M059J (cell line): ENCODE measurements at places on chromosomes 3 and 15. TPM values are rescaled to one million over a fixed set of nuclear protein-coding genes. Genes with fewer than 3 reads are reported as not detected.

DNA sequence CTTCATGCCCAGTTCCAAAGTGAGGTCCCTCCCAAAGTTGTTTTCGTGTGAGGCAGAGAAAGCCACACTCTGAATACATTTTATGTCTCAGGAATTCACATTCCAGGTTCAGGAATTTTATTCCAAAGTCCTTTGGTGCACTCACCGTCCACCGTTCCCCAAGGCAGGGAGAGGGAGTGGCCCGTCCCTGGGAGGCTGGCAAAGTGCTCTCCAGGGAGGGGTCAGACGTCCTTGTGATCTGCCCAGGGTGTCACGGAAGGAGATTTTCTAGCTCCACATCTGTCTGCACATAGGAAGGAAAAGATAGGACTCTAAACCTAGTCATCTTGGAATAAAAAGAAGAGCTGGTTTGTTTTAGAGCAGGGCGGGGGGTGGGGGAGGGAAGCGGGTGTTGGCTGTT lies 47.9 kb downstream of the KLF13 start:
- no peak for DNase-seq

The RAD18 gene
- total RNA-seq, result 14.2 and 18.0 TPM in 2 replicates

DNA sequence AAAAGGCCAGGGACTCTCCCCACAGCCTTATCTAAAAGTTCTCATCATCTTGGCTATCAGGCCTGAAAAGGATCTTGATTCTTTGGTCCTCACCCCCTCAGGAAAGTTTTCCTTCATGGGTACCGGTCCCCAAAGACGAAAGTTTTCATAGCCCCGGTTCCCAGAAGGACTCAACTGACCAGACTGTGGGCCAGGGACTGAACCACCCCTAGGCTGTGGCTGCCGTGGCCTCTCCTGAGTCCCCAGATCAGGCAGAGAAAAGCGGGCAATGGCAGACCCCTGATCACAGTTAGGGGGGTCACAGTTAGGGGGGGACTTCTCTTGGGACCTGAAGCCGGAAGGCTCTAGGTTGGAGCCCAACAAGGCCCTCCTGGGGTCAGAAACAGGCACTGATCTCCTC lies 54.8 kb downstream of the LHFPL4 start:
- no peak for DNase-seq

- DNase-seq, result no peak
Measured at GRCh38 chr3:140341817-140342403, 336.0 kb upstream of the TRIM42 start.

The RBP2 gene
- total RNA-seq, result not detected in 2 replicates

GRCh38 chr15:86664581-86664980 lies 584.9 kb downstream of the AGBL1 start:
- DNase-seq, result no peak

DNA sequence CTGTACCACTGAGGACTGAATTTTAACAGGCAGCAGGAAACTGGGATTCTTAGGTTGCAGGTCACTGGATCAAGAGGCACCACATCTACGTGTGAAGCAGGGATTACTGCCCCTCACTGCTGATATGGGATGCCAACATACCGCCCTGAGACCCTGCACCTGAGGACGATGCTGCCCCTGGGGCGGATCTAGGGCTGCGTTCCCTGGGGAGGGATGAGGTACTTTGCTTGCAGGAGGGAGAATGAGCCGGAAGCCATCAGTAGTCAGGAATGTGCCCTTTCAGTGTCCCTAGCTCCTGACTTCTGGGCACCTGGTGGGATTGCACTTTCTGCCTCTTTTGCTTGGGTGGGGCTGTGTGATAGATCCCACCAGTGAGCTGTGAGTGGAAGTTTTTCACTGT lies 122.8 kb downstream of the RPLP1 start:
- DNase-seq, result no peak
